ENCODE measurements at places on chromosomes 2 and 18.

GRCh38 chr18:23887493-23887892 lies 127.1 kb upstream of the TTC39C start:
- DNase-seq: no peak

DNA sequence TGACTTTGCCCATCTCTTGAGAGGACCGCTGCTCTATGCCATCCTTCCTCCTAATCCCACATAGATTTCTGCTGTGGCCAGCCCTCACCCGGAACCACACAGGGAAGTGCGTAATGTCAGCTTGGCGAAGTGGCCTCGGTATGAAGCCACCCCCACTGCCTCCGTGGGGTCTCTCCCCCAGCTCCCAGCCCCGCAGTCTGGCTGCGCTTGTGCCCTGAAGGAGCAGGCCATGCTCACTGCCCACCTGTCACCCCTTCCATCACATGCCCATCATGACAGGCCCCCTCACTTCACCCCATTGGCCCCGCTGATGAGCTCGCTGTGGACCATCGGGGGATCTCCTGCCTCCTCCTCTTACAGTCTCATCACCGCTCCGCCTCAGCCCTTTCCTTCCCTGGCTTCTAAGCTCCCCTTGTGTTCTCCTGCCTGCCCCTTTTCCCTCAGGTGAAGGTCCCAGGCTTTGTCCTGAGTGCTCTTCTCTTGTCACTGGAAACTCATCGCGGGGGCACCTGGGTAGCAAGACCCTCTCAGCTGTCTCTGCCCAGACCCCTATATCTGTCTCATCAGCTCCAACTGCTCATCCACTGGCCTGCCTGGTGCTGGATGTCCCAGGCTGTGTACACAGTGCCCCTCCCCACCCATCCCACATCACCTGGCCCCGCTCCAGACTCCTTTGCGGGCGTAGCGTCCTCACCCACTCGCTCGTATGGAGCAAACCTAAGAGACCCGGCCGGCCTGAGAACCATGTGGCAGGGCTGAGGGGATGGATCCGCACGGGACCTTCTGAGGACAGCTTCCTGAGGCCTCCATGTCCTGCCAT lies 81.7 kb downstream of the GLI2 start:
- no peak for DNase-seq

- DNase-seq: peak; percentile 13
Observed at GRCh38 chr2:64750001-64750816, 96.5 kb upstream of the SERTAD2 start.

DNA sequence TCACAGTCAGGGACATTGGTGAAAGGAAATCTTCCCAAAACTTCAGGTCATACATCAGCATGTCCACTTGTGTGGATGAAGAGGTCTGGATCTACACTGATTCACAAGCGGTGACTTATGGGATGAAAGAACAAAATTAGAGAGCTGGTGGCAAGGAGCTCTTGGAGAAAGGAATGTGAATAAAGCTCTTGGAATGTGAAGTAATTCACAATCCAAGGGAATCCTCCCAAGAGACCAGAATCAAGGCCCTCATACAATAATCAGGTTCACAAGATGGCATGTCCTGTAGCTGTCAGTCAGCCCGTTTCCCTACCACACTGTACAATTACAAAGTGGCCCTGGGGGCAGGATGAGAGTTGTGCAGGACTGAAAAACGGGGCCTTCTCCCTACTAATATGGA lies 96.2 kb downstream of the MRPS9 start:
- no peak for DNase-seq

GRCh38 chr2:2847209-2847676 lies 516.2 kb upstream of the MYT1L start:
- DNase-seq: no peak

DNA sequence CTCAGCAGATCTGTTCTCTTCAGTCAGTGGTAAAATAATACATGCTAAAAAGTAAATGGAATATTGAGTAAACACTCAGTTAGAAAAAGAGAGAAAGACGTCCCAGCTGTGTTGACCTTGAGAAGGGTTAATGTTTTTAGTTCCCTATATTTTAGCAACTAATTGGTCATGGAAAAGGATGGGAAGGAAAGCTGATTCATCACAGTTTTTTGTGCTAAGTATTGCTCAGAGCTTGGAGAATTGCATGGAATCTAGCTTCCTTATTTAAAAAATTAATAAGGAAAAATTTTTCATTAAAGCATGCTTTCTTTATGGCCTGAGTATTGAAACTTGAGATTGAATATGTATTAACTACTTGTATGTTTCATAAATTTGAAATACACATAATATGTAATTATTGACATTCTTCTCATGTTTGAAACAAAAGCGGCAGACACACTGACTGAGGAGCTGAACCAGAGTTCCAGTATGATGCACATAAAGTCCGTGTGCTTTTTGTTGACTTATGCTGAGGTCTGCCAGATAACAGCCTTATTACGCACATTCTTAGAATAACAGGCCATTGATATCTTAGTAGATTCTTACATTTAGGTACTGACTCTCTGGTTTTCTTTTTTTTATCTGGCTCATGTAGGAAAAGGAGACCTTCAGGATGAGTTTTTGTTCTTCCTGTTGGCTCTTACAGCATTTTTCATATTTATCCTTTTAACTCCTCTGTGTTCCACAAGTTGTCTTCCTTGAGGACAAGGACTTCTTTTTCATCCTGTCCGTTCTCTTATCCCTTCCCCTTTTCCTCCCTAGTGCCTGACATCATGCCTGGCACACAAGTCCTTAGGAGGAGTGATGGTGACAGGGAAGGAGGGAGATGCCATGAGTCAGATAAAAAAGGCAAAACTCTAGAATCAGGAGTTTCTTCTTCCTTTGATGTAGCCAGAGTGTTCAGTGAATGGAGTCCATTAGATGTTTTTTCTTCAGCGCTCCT lies 194.1 kb downstream of the PTPRM start:
- no peak for DNase-seq

DNA sequence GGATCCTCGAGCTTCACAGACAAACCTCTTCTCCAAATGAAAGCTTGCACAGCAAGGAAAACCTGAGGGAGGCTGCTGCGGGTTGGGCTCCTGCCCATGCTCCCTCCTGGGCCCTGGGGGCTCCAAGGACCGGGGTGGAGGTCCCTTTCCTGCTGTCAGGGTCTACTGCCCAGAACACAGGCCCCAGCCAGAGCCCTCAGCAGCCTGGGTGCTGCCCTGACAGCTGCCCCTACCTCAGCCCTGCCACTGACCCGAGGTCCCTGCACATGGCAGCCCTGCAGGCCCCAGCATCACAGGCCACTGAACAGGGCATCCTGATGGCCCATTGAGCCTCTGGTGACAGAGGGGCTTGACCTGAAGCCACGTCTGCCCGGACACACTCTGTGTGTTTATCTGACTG lies 41.0 kb downstream of the CROCC2 start:
- DNase-seq: no peak

- no peak for DNase-seq
Observed at GRCh38 chr18:69239849-69240674, 160.6 kb upstream of the DOK6 start.

GRCh38 chr18:49858309-49859020 lies 45.1 kb upstream of the ACAA2 start:
- peak; percentile 21 for DNase-seq

DNA sequence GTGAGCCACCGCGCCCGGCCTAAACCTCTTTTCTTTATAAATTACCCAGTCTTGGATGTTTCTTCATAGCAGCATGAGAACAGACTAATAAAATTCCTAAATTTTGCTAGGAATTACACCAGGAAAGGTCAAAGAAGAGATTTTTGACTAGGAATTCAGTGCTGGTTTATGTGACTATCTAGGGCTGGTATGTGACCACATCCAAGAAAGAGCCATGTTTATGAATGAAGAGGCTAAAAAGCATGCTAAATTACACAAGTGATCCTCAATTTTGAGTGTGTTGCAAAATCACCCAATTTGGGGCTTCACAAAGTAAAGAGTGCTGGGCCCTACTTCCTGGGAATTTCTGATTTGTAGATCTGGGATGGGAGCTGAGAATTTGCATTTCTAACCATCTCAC lies 123.6 kb downstream of the CSRNP3 start:
- no peak for DNase-seq

DNA sequence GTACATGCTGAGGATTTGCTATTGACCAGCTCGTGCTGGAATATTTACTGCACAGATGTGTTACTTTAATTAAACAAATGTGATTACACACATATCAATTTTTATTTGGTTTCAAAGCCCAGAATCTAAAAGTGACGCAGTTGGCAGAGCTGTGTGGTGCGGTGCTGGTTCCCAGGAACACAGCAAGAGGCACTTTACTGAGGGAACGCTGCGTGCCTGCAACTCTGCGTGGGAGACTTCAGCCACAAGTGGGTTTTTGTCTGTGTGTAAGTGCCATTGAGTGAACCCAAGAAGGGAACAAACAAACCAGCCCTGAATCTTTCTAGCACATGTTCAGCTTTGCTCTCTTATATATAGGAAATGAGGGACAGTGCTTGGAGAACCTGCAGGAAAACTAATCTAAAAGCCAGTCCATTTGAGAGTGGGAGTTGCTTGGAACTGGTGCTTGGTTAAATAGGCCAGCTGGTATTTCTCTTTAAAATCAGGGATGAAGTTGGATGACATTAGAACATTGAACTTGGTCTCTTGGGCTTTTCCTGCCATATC lies 196.6 kb upstream of the CELF4 start:
- no peak for DNase-seq

DNA sequence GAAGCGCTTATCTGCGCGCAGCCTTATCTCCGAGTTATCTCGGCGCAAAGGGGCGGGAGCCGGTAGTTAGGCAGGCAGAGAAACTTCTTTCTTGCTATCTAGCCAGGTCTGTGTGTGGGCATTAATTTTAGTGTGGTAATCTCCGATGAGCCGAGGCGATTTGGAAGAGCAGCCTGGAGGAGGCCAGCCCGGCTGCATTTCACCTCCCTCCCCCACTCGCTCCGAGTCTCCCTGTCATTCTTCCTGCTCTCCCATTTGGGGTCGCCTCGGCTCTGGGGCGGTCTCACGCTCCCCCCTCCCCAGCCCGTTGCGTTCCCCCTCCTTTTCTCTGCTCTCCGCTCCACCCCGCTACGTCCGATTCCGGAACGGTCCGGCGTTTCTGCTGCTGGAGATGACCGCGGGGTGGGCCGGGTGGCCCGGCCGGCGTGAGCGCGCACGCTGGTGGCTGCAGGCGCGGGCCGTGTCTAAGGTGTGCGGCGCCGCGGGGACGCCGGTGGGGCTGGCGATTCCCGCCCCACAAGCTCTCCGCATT lies 566 bp downstream of the GATA6 start:
- DNase-seq: no peak

DNA sequence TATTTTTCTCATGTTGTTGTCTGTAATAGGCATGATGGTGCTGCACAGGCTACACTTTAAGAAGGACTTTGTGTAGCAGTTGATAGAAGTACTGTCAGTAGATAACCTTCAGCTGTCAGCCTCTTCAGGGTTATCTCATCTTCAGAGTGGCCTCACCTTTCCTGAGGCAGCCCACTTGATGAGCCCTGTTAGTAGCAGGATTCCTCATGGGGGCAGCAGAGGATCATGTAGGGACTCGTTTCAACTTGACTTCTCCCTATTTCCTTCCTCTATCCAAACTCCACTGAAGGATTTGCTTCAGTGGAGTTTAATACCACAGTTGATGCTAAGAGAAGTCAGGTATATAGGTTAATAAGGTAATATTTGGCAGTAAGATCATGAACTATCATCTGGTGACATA lies 530.3 kb upstream of the FSIP2 start:
- no peak for DNase-seq

DNA sequence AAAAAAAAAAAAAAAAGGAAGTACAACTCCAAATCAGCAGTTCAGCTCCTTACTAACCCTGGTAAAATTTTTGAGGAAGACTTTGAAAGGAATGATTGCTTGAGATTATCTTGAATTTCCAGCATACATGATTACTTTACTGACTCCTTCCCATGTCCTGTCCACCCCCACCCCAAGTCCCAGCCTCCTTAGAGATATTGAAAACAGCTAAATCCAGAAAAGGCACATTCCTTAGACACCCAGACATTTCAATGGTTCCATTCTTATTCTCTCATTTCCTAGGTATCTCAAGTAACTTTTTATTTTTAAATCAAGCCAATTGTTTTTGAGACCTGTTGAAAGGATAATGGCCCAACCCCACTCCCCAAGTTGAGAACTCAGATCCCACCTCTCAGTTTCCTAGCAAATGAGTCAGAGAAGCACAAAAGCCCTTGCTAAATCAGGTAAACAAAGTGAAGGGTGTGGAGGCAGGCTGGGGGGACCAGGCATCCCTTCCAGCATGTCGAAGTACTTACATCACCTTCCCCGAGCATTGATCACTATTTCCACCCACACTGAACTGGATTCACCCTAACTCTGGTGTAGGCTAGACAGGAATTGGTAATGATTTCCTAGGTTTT lies 95.4 kb upstream of the FZD7 start:
- no peak for DNase-seq

DNA sequence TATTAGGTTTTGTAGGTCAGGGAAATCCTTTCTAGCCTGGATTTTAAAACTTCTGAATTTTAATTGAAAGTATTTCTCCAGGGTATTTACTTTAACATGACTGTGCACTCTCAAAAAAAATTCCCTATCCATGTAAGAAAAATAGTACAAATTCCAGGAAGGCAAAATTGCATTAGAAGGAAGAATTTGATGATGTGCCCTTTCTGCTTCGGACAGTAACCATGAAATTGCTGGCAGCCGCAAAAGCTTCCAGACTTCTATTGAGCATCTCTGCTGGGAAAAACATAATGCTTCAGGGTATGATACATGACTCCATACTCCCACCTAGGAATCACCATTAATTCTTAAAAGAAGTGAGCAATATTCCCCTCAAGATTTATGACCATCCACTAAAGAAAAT lies 17.2 kb upstream of the KLF7 start:
- no peak for DNase-seq

DNA sequence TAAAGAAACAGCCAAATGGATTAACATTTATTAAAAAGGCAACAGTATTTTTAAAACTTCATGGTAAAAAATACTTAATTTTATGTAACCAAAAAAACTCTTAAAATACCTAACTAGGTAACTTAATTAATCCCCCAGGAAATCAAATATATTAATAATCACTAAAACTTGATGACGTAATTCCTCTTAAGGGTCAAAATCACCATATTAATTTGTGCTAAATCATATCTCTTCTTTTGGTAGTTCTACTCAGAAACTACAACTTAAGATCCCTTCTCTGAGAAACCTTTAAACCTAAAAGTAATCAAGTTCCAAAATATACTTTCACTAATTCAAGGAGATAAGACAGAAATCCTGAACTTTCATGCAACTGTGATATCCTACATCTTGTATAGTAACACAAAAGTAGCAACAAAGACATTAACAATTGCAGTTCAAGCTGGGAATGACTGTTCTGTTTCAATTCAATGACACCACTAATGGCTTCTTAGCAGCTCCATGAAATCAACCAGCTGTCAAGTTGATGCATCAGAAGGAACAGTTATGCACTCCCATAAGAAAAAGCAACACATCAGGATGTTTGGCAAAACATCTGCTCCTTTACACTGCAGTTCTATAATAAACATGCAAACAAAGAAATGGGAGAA lies 4.0 kb downstream of the BAZ2B start:
- no peak for DNase-seq

- DNase-seq: no peak
Observed at GRCh38 chr2:119223521-119224390, at the start of gene STEAP3. TSS of gene STEAP3 (plus strand) at chr2:119223834. CDS start at chr2:119231013, 7,179 bp downstream.

DNA sequence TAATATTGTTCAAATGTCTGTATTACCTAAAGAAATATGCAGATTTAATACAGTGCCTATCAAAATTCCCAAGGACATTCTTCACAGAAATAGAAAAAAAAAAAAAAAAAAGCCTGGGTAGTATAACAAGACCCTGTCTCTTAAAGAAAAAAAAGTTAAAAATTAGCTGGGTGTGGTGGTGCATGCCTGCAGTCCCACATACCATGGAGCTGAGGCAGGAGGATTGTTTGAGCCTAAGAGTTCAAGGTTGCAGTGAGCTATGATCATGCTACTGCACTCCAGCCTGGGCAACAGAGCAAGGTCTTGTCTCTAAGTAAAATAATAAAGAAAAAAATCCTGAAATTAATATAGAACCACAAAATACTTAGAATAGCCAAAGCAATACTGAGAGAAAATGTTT lies 51.9 kb downstream of the SLC16A14 start:
- no peak for DNase-seq

All from activated T-helper 1 cell treated with anti-CD3 and anti-CD28 coated beads, Interleukin-2, amount 50 U/mL, for 16 hours (primary cell).